ENCODE measurements at places on chromosomes 4 and X.
A peak's percentile ranks its signal among the peaks of the same experiment; 100 is the strongest.

DNA sequence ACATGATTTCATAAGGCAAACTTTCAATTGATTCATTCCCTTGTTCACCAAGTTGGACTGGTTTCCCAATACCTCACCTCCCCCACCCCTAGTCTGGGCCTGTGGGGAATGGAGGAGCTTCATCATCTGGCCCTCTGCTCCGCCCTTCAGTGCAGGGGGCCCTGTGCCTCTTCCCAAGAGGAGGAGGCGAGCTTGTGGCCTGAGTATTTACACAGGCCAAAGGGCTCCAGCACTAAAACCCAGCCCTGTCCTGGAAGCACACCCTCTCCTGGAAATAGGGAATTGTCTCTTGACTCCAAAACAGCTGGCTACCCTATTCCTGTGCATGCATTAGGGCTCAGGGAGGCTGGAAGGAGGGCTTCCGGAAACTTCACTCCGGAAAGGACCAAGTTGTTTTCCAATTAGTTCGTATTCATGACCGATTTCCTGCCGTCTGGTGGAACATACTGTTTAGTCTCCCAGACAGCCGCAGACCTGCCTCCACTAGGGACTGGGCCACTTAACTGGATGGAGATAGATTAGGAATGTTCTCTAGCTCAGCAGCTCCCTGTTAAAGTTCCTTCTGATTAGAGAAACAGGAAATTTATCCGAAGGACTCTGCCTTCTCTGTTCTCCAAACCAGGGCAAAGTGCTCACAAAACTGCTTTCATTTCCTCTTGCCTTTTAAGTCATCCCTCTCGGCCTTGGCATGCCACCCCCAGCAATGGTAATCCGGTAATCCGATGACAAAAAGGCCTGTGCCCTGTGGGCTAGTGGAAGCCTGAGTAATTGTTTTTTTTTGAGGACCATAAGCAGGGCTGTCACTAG lies 5.8 kb downstream of the SRPX2 start:
- no peak for DNase-seq

DNA sequence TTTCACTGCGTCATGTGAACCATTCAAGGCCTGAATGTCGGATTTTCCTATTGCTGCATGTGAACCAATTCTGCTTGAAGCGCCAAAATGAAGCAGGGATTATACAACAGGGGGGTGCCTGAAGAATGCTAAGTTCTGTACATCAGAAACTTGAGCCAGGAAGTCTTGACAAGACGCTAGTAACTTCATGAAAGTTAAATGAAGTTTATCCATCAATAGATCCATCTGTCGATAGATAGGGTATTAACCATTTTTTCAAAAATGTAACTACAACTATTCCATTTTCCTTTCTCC lies 590 bp upstream of the NAF1 start:
- peak; percentile 36 for DNase-seq

- no peak for DNase-seq
These were observed 36.8 kb downstream of the RAP1GDS1 start for GRCh38 chr4:98298022-98298421.

DNA sequence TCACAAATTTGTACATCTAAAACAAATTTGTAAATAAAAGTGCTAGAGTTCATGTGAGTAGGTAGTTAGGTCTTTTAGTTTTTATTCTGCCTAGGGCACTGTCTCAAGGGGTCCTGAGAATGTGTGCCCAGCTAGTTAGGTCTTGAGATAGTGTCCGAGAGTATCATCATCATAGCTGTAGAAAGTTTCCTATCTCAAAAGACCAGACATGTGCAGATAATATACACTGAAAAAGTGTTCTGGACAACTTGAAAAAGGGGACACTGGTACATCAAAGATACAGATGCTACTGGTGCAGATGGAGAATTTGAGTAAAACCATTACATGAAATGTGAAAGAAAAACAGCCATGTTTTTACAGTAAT lies 1.8 kb upstream of the ZCCHC4 start:
- DNase-seq, result no peak

DNA sequence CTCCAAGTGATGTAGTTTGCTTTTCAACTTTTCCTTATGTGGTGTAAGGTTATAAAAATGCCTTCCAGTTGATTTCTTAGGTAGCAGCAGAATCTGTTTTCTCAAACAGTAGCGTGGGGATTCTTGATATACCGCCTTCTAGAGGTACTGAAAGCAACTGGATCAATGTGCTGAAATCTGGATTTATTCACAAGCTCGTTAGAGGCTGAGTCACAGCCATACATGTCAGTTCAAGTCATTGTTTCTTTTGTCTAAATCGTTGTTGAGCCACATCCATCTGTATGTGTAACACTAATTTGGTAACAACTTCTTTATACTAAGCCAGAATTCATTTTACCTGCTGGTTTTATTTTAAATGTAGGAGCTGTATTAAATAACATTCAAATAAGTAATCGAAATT lies 200.0 kb upstream of the MAD2L1 start:
- DNase-seq, result no peak

DNA sequence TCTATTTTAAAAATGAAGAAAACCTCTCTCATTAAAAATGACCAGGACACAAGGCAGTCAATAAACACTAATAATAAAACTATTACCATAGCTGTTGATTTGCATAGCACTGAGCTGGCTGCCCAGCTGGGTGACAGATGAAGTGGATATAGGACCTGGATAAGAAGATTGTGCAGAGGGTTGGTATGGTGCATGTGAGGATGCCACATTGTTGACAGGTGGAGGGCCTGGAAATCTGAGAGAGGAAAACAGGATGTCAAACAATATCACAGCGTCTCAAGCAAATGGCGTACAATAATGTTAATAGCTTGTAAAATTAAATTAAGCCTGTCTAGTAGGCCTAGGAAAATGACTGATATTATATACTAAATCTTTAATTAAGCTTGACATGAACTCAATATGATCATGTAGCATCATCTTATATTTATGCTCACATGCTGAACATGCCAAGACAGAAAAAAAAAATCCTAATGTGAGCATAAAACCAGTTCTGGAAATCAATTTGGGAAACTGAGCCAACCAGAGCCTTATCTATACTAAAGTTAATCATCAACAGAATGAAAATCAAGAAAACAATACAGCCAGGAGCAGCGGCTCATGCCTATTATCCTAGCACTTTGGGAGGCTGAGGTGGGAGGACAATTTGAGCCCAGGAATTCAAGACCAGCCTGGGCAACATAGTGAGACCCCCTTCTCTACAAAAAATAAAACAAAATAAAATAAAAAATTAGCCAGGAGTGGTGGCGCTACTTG lies 18.6 kb downstream of the SEC24D start:
- no peak for DNase-seq

GRCh38 chrX:265502-265901 lies 15.7 kb upstream of the PLCXD1 start:
- DNase-seq, result no peak

GRCh38 chr4:849478-850175 lies 23.7 kb upstream of the CPLX1 start:
- no peak for DNase-seq

DNA sequence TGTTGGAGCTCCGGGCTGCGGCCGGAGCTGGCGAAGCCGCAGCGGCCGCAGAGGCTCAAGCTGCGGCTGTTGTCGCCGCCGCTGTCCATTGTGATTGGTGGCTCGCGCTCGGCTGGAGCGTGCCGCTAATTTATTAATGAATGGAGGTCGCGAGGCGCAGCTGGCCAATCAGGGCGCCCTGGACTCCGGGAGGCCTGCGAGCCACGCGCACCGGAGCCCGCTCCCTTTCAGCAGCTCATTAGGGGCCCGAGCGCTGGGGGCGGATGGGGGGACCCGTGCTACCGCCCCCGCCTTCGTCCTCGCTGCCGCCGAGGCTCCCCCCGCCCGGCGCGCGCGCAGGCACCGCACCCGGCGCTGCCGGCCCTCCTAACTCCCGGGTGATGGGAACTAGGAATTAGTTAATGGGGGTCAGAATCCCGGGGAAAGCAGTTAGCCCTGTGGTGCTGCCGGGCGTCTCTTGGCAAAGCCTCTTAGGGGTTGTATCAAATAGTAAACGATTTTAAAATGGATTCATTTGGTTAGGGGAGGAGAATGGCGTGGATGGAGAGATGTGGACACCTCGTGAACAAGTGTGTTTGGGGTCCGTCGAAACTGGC lies 589 bp upstream of the NEUROG2 start:
- DNase-seq, result no peak

GRCh38 chr4:148092316-148093014 lies 349.7 kb downstream of the NR3C2 start:
- DNase-seq, result no peak

GRCh38 chrX:9759337-9759736 lies 6.3 kb downstream of the GPR143 start:
- DNase-seq, result no peak

GRCh38 chr4:38663090-38663800 lies 754 bp upstream of the KLF3 start:
- no peak for DNase-seq

DNA sequence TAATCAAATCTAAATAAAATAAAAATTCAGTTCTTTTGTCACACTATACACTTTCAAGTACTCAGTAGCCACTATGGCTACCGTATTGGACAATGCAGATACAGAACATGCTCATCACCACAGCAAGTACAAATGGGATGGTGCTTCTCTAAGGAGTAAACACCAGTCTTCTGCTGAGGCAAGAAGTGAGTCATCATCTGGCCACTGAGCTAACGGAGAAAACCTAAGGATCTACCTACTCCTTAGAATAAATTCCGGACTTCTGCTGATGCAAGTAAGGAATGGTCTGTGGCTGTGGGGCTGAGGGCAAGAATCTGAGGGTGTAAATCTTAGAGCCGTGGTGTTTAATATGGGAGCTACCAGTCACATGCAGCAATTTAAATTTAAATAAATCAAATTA lies 11.3 kb upstream of the RBMXL3 start:
- no peak for DNase-seq

DNA sequence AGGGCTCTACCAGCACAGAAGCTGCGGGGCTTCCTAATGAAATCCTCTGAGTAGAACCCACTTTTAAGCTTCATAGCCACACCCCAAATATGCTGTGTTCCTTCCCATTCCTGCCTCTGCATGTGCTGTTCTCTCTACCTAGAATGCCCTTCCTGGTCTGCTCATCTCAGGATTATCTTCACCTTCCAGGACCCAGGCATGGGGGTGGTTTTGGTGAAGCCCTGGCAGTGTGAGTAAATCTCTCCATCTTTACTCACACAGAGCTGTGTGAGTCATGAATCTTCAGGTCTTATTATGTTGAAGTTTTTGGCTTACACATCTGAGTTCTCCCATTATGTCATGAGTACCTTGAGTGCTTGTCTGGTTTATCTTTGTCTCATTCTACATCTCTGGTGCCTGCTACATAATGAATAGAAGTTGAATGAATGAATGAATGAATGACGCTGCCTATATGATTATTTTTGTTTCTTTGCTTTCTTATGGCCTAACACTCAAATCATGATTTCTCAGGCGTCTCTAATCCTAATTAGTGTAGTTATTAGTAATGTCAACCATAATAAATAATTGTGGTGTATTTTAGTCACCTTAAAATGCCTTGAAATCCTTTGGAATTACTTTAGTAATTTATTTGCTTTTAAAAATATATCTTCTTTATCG lies 41.9 kb downstream of the HADH start:
- DNase-seq, result no peak

GRCh38 chr4:7705062-7705461 lies 234.6 kb downstream of the AFAP1 start:
- DNase-seq, result no peak

DNA sequence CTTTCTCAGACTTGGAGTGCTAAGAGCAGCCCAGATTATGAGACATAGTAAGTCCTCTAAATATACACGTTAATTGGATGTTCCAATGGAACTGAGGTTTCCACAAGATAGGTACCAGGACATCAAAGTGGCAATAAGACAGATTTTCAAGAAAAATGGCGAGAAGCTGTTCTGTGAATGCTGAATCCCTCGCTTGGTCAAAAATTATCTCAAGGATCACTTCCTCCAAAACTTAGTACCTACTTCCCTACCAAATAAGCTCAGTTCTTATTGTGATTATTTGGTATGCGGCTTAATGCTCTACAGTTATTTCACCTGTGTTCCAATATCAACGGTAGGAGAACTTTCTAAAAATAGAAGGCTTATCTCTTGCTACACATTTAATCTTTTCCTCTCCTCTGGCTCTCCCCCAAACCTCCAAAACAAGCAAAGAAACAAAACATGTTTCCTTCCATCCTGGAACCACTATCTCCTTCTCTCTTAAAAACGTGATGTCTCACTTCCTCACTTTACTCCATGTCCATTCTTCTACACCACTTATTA lies 14.7 kb downstream of the PDGFC start:
- DNase-seq, result no peak

DNA sequence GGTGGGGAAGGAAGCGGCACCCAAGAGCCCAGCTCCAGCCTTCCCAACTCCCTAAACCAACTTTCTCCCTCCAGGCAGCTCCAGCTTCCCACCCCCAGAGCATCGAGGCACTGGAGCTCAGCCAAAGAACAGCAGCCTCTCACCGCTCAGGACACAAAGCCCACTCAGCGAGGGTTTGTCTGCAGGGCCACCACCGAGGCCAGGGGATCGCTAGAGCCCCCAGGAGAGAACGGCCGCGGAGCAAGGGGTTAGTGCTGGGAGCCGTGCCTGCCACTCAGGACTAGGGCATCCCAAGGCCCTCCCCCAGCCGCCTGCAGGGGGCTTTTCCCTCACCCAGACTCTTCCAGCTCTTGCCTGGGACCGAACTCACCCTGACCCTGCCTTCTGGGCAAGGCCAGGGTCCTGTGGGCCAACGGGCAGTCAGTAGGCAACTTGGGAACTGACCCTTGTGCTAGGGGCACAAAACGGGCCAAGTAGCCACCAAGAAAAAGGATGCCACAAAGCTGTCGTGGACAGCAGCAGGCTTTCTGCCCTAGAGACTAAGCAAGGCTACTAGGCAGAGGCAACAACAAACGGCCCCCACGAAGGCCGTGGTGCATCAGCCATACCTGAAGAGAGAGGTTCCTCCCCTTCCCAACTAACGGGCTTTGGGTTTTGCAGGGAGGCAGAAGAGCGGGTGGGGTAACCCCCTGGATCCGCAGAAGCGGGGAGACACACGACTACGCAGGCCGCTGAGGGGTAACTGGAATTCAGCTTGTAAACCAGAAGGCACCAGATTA lies 2.3 kb downstream of the HCFC1 start:
- DNase-seq, result no peak

- DNase-seq, result no peak
These were observed 79.0 kb downstream of the GPR82 start for GRCh38 chrX:41802958-41803357.

DNA sequence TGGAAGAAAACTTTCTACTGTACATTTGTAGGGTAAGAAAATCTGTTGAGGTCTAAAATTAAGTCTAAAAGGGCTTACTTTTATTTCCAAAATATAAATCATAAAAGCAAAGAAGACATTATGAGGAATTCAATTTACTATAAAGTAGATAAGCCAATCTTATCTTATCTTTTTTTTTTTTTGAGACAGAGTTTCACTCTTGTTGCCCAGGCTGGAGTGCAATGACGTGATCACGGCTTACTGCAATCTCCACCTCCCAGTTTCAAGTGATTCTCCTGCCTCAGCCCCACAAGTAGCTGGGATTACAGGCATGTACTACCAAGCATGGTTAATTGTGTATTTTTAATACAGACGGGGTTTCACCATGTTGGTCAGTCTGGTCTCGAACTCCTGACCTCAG lies 166.9 kb downstream of the NR3C2 start:
- DNase-seq, result no peak

DNA sequence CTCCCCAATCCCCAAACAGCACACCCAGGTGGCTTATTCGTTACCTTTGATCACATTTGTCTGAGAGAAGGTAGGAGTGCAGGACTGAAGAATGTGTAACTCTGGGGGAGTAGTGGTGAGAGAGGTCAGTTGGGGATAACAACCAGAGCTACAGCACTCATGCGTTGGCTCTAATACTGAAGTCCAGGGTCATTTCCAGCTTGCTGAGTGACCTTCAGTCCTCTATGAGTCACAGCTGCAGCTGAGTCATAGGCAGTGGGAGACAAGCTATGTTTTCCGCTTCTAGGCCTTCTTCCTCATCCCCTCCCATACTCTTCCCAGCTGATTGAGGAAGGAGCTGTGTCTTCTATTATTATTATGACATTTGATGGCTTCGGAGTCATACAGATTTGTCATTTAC lies 31.6 kb upstream of the CT47C1 start:
- no peak for DNase-seq
